ENCODE measurements at places on chromosomes 1 and 21.

GRCh38 chr1:228370941-228371740 lies 35.5 kb downstream of the TRIM11 start:
- no peak for DNase-seq

DNA sequence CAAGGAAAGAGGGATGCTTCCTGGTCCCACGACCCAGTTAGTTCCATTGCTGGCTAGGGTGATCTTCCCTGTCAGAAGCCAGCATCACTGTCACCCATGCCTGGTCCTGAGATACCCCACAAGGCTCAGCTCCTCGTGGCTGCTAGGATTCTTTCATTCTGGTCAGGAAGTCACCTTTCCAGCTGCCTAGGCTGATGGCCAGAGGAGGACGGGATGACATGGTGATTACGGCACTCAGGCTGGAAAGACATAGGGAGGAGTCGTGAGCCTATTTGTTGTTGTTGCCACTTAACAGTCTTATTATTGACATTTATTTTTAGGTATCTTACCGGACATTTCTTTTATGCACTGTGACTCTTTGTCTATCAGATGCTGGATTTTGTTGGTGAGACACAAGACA lies 20.0 kb upstream of the MAPKAPK2 start:
- no peak for DNase-seq

DNA sequence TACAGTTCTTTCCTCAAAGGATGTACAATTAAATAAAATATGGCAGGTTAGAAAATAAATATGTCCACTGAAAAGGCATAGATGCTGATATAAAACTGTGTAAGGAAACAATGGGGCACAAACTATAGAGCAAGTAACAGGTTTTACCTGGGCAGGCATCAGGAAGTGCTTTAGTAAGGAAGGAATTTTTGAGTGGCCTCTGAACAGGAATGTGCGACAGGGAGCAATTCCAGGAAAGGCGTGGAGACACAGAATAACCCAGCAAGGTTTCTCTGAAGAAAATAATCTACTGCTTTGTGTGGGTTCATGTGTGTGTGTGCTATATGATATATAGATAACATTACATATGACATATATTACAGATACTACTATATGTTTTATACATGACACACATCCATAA lies 128.4 kb downstream of the RGS21 start:
- DNase-seq = no peak

- DNase-seq = no peak
Observed at GRCh38 chr1:156781585-156782186, 14.4 kb downstream of the PRCC start.

GRCh38 chr1:93453911-93454310 lies 6.0 kb downstream of the FNBP1L start:
- DNase-seq = no peak

GRCh38 chr21:19648391-19648790 lies 1244.8 kb upstream of the TMPRSS15 start:
- DNase-seq = no peak

DNA sequence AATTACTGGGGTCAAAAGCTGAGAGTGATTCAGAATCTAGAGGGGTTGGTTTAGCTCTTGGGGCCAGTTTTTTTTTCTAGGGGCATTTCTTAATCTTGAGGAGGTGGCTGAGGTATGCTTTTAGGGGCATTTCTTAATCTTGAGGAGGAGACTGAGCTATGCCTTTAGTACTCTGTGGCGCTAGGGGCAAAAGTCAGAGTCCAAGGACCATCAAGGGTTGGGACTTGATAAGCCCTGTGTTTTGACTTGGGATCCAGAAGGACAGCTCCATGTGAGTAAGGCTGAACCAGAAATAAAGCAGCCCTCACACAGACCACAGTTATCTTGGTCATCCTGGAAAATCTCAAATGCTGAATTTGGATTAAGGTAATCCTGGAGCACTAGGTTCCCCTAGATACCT lies 3.9 kb upstream of the CNIH3 start:
- no peak for DNase-seq

DNA sequence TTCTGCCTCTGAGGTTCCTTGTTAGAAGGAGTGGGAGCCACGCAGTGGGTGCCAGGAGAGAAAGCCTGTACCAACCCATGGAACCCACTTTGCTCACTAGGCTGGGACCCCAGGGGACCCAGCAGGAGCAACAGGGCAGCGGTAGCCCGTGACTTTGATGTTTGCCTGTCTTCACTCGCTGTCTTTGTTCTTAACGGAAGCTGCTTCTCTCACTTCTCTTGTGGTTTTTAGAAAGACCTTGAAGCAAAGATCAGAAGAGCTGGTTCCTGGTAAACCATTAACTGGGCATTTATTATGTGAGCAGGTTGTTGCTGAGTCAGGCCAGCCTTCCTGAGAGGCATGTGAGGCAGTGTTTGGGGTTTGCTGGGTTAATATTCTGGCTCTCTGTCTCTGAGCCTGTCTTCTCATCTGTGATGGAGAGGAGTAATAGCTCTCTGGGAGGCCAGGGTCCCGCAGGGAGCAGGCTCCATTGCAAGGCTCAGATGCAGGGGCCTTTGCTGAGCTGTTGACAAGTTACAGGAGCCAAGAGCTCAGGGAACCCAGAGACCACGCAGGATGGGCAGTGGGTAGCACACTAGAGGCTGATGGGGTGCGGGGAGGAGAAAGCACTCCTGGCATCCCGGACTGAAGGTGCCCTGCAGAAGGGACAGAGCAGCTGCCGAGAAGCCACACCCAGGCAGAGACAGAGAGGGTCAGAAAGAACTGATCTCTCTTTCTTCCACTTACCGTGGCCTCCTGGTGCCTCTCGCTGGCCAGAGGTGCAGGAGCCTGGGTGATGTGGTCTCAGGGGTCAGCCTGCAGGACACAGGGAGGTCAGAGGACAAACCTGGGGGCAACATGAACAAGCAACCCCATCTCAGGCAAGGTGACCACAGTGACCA lies 367.5 kb upstream of the C1orf174 start:
- DNase-seq = peak; percentile 63

DNA sequence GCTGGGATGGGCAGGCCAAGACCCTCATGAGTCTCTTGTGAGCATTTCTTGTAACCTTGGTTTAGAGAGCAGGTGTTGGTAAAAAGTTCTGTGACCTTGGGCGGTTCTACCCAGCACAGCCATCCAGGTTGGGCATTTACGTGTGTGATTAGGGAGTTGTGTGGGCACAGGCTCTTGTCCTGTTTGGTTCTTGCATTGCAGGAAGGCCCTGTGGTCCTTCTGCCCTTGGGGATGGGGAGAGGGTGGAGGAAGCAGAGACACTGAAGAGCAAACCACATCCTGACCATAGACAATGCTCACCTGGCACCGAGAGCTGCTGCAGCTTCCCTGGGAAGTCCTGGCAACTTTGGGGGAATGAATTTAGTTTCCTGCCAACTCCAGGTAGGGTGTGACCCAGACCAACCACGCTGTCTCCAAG lies 25.6 kb downstream of the RNF187 start:
- no peak for DNase-seq

DNA sequence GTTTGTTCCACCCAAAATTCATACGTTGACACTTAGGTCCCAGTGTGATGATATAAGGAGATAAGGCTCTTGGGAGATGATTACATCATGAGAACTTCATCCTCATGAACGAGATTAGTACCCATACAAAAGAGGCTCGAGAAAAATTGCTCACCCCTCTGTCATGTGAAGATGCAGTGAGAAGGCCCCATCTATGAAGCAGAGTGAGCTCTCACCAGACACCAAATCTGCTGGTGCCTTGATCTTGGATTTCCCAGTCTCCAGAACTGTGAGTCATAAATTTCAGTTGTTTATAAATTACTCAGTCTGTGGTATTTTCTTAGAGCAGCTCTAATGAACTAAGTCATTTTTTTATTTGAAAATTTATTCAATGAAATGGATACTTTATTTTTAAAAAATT lies 42.6 kb upstream of the USP25 start:
- no peak for DNase-seq

GRCh38 chr1:67256291-67257172 lies 51.1 kb upstream of the IL12RB2 start:
- no peak for DNase-seq

- no peak for DNase-seq
Observed at GRCh38 chr1:95723346-95723745, 489.3 kb downstream of the RWDD3 start.

DNA sequence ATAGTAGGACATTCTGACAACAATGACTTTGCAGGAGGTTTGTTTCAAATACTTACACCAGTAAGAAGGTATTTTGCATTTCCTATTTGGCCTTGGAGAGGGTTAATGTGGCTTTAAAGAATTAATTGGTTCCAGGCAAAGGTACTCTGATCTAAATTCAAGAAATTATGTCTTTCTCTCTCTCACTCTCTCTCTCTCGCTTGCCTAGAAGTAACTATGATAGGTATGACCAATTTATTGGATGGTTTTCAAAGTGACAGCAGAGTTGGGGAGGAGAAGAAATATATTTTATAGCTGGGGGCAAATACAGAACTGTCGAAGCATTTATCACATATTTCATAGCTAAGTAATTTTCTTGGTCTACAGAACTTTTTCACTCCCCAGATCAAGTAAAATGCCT lies 116.0 kb downstream of the ATP6V1G3 start:
- DNase-seq = no peak

- no peak for DNase-seq
Observed at GRCh38 chr21:38820471-38821239, 14.9 kb downstream of the ETS2 start.
